Urinary bladder (tissue), 4 donors: ENCODE measurements at places on chromosomes 6 and 20. TPM values are rescaled to one million over a fixed set of nuclear protein-coding genes. Genes with fewer than 3 reads are reported as not detected.

GRCh38 chr6:108798670-108799353 lies 49.4 kb upstream of the ARMC2 start:
- no peak for DNase-seq

GRCh38 chr20:3751305-3751674 lies 16.3 kb downstream of the ADISSP start:
- no peak for DNase-seq

GRCh38 chr6:29491574-29491973 lies 3.8 kb upstream of the MAS1L start:
- no peak for DNase-seq

- no peak for DNase-seq
Measured at GRCh38 chr20:49418809-49419208, 63.7 kb downstream of the KCNB1 start.

DNA sequence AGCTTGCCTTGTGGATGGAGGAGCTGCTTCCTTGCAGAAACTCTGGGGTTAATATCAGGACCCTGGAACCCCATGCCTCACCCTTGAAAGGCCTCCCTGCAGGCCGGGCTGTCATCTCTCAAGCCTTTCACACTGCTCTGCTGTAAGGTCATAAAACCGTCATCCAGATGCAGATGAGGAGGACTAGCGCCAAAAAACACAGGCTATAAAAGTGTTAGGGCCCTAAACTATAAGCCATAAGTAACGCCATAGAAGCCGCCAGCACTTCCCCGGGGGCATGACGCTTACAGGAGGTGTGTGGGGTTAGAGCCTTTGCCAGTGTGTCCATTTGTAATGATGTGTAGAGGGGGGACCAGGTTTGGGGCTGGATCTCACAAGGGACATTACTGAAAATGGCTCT lies 47.6 kb downstream of the CDH4 start:
- DNase-seq: no peak

DNA sequence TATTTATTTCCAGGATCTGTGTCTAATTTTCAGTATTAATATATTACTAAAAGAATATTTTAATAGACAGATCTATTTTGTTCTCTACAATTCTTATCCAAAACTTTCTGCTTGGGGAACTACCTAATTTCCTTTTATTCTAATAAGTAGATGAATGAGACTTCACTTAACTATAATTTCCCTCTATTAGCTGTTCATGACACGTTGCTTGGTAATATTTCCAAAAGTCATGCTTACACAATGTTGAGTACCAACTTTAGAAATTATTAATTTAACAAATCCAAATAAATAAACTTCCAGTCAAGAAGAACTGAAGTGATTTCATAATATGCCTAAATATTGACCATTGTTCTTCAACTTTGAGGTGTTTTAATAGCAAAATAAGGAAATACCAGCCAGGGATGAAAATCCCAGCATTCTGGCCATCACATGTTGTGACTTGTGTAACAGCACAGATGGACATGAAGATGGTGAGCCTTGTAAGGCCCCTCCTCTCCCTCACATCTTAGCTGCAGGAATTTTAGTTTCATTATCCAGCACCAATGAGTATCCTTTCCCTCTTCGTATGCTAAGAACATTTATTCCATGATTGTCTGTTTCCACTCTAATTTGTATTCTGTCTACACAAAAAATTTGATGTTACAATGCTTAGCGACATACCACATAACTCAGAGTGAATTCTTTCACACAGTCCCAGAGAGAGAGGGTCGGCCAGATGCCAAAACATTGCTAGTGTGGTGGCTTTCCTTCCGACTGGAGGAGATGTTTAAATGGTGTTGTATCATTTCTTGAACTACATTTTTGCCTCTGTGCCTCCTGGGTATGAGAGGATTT lies 137.5 kb downstream of the FOXA2 start:
- no peak for DNase-seq

GRCh38 chr20:62978561-62978943 lies 26.0 kb downstream of the SLC17A9 start:
- no peak for DNase-seq

- DNase-seq: no peak
Measured at GRCh38 chr20:35166242-35166830, 5.5 kb upstream of the PROCR start.

- no peak for DNase-seq
Measured at GRCh38 chr6:144075875-144076274, 19.5 kb downstream of the SF3B5 start.

The TREML1 gene
- not detected for polyA plus RNA-seq

The C6orf15 gene
- not detected for polyA plus RNA-seq

The GNAS gene
- 784 TPM for polyA plus RNA-seq

The OARD1 gene
- 26.3 TPM for polyA plus RNA-seq

The DEFB132 gene
- polyA plus RNA-seq: 0.04 TPM

The HEBP2 gene
- polyA plus RNA-seq: 43.1 TPM

The EYA2 gene
- polyA plus RNA-seq: 0.70 TPM

The DAAM2 gene
- 25.9 TPM for polyA plus RNA-seq
